Aorta (tissue), 5 donors: ENCODE measurements at places on chromosomes 16 and 17.

DNA sequence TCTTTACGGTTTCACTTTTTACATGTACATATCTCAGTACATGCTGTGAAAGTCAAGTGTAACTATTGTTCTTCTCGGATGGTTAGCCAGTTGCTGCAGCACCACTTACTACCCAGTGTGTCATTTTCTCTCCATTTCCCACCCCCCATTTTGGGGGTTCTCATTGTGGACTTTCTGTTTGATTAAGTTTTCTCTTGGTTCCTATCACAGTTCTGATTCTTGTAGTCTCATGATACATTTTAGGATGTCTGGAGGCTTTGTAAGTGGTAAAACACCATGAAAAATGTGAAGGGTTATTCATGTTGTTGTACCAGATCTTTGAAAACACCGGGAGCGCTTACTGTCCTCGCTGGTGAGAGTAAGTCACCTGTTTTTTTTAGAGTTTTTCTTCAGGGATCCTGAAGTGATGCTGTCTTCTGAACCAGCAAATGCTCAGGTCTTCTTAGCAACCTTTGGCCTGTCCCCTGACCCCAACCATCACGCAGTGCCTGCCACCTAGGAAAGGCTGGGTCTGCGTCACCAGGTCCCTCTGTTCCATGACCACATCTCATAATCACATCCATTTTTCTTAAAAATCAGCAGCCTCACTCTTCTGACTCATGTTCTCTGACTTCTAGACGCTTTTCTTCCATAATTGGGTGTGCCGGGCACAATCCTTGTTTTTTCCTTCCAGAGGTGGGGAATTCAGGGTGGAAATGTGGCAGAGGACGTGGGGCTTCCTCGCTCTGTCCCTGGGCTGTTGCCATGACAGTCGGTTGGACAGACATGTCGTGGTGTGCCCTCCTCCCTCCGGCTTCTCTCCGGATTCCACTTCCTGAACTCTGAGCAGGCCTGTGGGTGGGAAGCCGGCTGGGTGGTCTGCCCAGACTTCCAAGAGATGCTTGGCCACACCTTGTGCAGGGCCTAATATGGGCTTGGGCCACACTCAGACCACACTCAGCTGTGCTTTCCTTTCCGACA lies 102.6 kb downstream of the NTN1 start:
- peak; percentile 55 for DNase-seq

DNA sequence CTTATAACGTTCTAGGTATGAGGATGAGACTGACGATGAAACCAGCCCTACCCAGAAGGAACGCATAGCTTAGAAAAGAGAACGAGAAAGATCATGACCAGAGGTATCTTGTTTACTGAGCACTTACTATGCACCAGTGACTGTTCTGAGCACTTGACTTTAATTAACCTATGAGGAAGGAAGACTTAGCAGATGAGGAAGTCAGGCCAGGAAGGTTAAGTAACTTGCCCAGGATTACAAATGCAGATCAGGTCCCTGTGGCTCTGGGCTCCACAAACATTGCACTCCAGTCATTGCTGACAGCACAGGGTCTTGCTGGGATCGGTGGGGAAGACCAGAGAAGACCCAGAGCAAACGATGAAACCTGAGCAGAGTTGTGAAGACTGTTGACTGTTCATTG lies 7.1 kb downstream of the KRT13 start:
- DNase-seq = no peak

- DNase-seq = no peak
Observed at GRCh38 chr17:73042809-73043685, 49.4 kb downstream of the SLC39A11 start.

- DNase-seq = no peak
Observed at GRCh38 chr16:86061721-86062120, 162.8 kb downstream of the IRF8 start.

GRCh38 chr17:3695129-3695722 lies 729 bp downstream of the P2RX5 start:
- DNase-seq = no peak

- no peak for DNase-seq
Observed at GRCh38 chr17:7915179-7915610, 894 bp downstream of the RNF227 start.

DNA sequence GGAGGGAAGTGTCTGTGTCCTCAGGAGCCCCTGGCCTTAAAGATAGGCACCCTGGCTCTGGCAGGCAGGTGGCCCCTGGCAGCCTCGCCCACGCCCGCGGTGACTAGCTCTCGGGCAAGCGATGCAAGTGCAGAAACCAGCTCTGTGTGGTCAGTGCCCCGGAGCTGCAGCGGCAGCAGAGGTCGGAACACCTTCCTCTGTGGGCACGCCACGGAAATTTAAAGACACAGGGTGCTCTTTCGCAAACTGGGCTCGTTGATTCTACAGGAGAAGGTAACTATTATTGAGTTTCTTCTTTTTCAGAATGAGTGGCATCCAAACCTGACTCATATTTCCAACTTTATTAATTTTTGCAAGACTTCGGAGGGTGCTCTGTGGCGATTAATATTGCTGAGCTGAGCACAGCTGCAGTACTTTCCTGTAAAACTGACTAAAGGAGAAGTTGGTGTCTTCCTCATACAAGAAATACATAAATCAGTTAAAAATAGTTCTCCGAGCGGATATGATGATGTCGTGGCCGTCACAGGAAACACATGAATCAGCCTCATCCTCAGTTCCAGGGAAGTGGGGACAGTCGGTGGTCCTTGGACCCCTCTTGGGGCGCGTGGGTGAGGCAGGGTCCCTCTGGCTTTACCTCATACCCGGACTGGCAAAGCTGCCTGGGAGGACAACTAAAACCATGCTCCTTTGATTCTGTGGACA lies 120.2 kb downstream of the METRNL start:
- DNase-seq = peak; percentile 79

DNA sequence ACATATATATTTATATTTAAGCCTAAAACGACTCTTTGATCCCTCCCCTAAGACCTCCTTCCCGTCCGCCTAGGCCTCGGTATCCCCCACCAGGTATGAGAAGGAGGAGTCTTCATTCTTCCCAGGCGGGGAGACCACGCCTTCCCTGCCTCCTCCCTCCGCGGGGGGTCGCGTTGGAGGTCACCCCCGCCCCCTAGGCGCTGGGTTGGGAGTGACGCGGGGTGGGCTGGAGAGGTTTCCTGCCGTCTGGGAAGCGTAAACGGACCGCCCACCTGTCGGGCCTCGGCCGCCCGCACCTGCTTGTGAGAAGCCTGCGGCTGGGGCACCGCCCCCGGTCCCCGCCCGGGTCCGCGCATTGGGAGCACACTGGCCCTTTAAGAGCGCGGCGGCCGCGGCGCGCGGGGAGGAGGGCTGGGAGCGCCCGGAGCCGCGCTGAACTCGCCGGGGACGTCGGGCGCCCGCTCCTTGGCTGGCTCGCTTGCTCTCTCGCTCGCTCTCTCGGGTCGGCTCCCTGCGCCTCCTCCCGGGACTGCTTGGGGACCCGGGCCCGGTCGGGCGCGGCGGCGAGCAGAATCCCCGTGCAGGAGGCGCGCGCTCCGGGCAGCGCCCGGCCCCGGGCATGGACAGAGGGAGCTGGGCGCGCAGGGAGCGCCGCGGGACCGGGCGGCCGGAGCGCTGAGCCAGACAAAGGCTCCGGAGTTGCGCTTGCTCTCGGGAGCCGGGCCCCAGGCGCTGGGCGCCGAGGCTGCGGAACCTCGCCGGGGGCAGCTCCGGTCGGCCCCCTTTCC lies at the start of gene MMP15:
MMP15 (plus strand) TSS at position 404 of the 788 bp plus-strand sequence. CDS start 597 bp downstream, outside the sequence.
- peak; percentile 73 for DNase-seq
